ENCODE measurements at places on chromosomes 2 and 18.
A peak's percentile ranks its signal among the peaks of the same experiment; 100 is the strongest.

GRCh38 chr2:27184115-27184514 is 27.7 kb upstream of the ATRAID start:
- DNase-seq = no peak

GRCh38 chr2:45483997-45484396 is 127.1 kb downstream of the SRBD1 start:
- no peak for DNase-seq

- DNase-seq = no peak
These were observed 79.1 kb downstream of the ZRANB3 start for GRCh38 chr2:135451966-135452365.

DNA sequence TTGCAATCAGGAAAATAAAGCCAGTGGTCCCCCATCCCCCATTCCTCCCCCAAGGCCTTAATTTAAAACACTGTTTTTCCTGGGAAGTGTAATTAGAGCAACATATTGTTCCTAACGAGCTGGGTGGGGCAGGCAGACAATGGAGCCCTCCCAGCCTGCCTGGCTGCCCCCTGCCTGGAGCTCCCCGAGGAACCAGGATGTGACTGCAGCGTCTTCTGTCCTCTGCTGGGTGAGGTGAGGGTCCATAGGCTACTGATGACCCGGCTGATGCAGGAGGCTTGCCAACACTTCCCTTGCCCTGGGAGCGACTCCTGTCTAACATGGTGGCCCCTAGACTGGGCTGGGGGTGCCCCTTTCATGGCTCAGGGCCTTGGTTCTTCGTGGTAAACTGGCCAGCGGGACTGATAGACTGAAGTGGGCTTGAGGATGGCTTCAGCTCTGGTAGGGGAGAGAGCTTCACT is 152.4 kb downstream of the DYSF start:
- no peak for DNase-seq

DNA sequence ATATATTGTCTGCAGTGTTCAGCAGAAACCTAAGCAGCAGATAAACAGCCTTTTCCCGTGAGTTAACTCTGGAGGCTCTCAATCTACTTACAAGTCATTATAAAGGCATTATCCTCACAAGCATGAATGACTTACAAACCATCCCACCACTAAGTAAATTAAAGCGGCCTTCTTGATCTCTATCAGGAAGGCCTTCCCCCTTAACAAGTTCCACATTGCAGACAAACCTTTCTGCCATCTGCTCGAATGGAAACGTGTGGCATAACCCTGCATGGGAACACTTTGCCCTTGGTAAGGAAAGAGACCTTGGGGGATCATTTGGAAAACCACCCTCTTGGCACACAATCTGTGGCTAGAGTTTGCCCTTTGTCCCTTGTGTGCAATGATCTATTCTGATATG is 199.5 kb downstream of the OSR1 start:
- DNase-seq = no peak

DNA sequence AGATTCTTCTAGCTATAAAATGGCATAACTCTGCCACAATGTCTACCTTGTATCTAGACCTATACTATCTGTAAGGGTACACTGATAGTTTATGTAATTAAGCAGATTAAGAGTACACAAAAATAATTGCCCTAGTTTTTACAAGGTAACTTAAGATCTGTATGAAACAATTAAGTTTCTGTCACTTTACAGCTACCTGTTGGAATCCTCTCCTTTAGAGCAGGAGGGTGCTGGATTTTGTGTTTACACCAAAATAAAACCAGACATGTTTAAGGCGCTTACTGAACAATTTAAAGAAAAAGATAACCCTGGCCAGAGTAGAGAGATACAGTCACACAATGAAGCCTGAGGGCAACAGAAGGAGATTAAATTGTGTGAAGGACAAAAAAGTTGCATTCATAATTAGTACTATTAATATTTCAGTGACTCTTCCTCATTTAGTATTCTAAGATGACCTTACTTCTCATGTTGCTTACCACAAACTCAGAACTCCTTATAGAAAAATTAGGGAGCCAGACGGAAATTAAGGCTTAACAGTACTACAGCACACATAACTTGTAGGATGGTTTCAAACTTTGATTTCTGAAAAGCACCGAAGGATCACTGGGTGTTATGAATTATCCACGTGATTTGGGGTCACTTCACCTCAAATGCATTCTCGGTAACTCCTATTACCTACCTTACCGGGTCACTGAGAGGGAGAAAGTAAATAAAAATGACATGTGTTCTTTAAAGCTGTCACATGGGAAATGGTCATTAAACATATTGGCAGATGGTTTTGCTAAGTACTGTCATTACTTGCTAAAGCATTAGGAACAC is 1.0 kb downstream of the DARS1 start:
- no peak for DNase-seq

DNA sequence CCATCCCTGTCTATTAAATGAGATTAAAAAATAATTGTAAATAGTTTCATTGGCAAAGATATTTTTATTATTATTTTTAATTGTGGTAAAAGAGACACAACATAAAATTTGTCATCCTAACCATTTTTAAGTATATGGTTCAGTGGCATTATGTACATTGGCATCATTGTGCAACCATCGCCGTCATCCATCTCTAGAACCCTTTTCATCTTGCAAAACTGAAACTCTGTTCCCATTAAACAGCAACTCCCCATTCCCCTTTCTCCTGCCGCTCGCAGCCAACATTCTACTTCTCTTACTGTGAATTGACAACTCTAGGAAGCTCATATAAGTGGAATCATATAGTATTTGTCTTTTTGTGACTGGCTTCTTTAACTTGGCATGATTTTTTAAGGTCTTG is 25.3 kb downstream of the LAMA3 start:
- DNase-seq = no peak

DNA sequence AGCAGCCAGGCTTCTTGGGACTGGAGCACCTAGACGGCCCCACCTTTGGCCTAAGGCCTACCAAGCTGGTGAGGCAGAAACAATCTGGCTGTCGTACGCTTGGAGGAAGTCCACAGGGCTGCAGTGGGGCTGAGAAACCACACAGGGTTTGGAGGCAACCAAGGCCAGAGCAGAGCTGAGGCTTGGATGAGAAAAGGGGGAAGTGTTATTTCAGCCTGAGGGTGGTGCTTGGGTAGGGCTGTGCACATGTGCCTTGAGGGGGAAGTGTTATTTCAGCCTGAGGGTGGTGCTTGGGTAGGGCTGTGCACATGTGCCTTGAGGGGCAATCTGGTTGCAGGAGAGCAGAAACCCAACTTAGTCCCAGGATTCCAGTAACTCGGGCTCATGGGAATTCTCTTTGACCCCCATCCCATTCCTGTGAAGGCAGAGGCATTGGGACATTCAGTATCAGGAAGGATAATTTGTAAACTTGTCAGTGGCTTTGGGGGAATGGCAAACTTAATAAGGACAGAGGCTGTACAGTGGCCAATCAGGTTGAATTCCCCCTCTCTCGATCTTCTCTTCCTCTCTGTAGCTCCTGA is 971 bp upstream of the FBXO41 start:
- DNase-seq = peak; percentile 81

GRCh38 chr18:49612515-49613033 is 50.7 kb downstream of the LIPG start:
- DNase-seq = no peak

DNA sequence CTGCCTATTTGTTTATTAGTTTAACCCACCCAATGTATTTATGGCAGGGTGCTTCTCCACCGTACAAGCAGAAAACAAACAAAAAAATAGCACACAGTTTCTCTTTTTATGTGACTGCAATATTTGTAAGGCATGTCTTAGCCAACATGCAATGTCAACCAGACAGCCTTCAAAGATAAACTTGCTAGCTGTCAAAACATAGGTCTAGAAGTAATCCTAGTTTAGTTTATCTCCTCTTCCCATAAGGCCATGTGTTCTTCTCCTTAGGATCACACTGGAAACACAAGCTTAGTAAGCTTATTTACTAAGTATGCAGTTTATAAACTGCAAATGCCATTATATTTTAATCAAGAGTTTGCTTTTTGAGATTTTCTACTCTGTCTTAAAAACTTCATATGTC is 75.6 kb downstream of the LDAH start:
- DNase-seq = no peak

DNA sequence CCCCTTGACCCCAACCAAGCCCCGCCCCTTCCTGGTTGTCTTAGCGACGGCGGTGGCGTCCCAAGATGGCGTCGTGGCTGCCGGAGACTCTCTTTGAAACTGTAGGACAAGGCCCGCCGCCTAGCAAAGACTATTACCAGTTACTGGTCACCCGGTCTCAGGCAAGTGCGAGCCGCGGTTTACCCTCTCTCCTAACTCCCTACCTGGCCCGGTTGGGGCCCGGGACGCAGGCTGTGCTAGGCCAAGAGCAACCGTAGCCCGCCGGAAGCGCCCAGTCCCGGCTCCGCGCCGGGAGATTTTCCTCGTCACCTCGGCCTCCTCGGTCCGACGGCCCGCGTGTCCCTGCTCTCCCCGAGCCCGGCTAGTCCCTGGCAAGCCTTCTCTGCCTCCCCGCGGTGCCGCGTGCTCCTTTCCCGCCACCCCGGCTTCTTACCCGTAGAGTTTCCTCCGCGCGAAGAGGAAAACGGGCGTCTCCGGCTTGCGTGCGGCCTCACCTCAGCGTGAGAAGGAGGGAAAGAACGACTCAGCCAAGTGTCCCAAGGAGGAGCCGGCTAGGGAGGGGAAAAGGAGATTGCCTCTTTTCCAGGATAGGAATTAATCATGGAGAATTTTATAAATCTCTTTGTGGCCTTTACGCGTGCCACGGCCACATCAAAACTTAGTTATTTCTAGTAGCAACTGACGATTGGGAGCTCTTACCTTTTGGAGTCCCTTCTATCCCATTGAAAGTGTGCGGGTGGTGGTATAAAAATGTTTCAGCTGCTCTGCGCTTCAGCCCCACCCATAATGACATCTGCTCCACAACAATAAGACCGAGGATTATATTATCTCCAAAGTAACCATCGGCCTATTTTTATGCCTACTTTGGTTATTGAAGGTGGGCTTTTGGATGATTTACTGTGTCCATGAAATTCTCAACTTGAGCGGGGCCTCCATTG is at the start of gene FBXO36:
Gene FBXO36, plus strand, starts transcription at position 55 of the 938 bp plus-strand sequence. Its CDS starts 11 bp downstream, at position 66.
- peak; percentile 92 for DNase-seq

DNA sequence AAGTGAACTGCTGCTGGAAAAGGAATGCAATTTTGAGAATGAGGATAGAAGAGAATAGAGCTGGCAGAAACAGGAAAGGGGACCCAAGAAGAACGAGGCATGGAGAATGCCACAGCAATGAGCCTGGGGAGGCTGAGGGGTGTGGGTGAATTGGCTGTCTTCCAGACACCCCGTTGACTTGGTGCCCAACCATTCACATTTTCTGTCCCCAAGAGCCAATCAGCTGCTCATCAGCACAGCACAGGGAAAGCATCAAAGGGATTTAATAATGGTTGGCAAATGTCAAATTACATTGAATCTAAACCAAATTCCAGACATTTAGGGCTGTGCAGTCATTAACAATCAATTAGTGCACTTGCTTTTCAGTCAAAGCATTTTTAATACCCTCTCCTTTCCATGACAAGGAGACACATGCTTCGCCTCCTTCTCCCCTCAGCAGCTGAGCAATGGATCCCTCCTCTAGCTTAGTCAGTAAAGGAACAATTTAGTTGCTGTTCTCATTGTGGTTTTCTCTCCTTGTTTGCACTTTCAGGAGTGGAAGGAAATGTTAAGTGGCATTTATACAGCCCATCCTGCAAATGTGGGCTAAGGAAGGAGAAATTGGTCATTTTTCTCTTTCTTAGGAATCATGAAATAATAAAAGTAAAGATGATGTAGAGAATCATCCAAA is 98.8 kb downstream of the KLF7 start:
- no peak for DNase-seq

- DNase-seq = peak; percentile 66
These were observed 27.2 kb upstream of the BBS5 start for GRCh38 chr2:169452080-169452479.

DNA sequence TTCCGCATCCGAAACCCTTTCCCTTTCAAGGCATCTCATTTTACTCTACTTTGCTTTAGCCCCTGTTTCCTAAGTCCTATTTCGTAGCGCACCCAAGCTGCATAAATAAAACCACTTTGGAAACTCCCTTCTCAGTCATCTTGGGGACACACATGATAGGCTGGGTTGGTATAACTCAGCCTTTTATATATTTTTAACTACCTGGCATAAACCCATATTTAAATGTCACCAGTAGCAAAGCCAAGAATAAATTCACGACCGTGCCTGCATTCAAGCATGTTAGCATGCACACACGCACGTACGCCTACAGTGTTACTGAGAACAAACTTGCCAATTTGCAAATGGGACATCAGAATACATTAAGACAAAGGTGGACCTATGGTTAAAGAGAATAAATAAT is 564.7 kb upstream of the PIK3C3 start:
- no peak for DNase-seq

DNA sequence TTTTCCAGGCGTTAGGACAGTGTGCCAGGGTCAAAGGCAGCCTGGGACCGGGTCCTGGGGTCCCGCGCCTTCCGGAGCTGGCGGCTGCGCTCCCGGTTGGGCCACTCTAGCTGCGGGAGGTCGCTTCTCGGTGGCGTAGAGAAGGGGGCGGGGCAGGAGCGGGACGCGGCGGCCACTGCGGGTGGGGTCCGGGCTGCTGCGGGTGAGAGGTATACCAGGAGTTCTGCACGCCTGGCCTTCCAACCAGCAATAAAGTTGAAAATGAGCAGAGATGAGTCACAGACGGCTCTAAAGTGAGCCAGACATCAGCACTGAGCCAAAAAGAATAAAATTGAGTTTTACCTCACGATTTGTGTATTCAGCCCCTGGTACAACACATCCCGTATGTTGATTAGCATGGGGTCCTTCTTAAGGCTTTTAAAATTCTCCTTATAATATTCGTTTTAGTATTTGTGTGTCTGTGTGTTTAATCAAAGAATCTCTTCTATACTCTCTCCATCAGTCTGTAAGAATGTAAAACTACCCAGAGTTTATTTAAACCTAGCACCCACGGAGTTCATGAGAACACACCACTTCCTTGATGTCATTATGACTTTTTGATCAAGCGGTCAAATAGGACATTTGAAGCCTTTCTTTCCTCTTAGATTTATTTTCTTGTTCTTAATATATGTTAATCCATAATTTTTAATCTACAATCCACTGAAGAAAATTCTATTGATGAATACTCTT is at the start of gene C1GALT1C1L:
Gene C1GALT1C1L, minus strand, starts transcription at position 108 of the 729 bp plus-strand sequence. Its CDS starts 107 bp downstream, at position 1.
- DNase-seq = peak; percentile 47

DNA sequence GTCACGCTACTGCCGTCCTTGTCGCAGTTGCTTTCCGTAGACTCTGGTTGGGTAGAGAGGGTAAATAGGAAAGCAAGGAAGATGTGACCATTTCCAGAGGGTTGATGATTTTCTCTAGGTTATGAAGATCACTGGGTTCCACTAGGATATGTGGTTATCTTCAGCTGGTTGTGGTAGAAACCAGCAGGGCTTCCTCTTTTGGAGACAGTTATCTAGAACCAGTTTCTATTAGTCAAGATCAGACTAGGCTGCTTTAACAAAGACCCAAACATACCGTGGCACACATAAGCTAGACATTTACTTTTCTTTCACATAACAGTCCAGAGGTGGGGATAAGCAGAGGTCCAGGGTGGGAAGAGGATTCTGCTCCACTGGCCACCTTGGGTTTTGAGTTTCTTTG is 59.6 kb downstream of the FASTKD2 start:
- DNase-seq = peak; percentile 30

- DNase-seq = no peak
These were observed 55.9 kb downstream of the PLA2R1 start for GRCh38 chr2:160006475-160006874.

All from hematopoietic multipotent progenitor cell (in vitro differentiated cells).